ENCODE measurements at places on chromosomes 11 and 22.
A peak's percentile ranks its signal among the peaks of the same experiment; 100 is the strongest.

GRCh38 chr11:102061276-102061675, 14.0 kb downstream of the CFAP300 start:
- H3K4me1 ChIP-seq, result no peaks in the 10 kb centered on the region
- H3K27ac ChIP-seq, result no peak overlapping the region
- H3K4me3 ChIP-seq, result no peak overlapping the region
- no peaks in the 10 kb centered on the region for H3K36me3 ChIP-seq

DNA sequence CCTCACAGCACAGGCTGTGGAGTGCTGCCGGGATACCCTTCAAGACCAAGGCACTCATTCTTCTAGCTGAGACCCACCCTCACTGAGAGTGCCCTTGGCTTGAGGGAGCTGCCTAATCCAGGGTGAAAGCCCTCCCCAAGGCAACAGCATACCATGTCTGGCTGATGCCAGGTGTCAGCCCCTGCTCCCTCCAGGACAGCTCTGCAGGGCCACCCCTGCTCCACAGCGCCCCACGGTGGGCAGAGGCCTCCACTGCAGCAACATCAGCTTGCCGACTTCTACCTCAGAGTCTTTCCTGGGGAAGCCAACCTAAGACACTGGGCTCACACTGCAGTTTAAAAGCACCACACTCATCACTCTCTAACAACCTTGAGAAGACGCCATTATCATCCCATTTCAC, 29.0 kb downstream of the TTLL1 start:
- H3K36me3 ChIP-seq, result peaks cover 37% of the 10 kb centered on the region
- no peaks in the 10 kb centered on the region for H3K27me3 ChIP-seq
- H3K4me3 ChIP-seq, result no peak overlapping the region

GRCh38 chr11:14500181-14500651, 605 bp upstream of the COPB1 start:
- peaks cover 83% of the 10 kb centered on the region for H3K36me3 ChIP-seq
- peaks cover 42% of the 10 kb centered on the region for H3K4me1 ChIP-seq
- peak overlapping the region; percentile 95 for H3K4me3 ChIP-seq
- peak overlapping the region; percentile 98 for H3K27ac ChIP-seq
- no peak for DNase-seq

DNA sequence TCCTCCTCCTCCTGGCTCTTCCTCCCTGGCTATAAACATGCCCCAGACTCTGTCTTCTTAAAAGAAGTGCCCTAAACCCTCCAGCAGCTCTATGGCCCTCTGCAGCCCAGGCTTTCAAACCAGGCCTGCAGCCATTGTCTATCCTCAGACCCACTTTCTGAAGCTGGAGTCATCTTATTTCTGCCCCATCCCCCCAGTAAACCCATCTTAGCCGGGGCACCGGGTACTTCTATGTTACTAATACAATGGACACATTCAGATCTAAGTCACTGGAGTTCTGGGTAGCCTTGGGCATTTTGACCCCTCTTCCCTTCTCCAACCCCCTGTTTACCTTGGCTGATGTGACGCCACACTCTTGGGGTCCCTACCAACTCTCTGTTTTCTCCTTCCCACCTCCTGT, 29.7 kb upstream of the CACNG2 start:
- H3K27ac ChIP-seq, result no peak overlapping the region
- H3K27me3 ChIP-seq, result peaks cover 42% of the 10 kb centered on the region
- no peaks in the 10 kb centered on the region for H3K4me1 ChIP-seq
- H3K36me3 ChIP-seq, result no peaks in the 10 kb centered on the region
- DNase-seq, result no peak

- H3K4me1 ChIP-seq, result no peaks in the 10 kb centered on the region
- H3K36me3 ChIP-seq, result no peaks in the 10 kb centered on the region
- H3K4me3 ChIP-seq, result no peak overlapping the region
- H3K27ac ChIP-seq, result no peak overlapping the region
Measured at GRCh38 chr11:131754671-131755070, 384.3 kb downstream of the NTM start.

DNA sequence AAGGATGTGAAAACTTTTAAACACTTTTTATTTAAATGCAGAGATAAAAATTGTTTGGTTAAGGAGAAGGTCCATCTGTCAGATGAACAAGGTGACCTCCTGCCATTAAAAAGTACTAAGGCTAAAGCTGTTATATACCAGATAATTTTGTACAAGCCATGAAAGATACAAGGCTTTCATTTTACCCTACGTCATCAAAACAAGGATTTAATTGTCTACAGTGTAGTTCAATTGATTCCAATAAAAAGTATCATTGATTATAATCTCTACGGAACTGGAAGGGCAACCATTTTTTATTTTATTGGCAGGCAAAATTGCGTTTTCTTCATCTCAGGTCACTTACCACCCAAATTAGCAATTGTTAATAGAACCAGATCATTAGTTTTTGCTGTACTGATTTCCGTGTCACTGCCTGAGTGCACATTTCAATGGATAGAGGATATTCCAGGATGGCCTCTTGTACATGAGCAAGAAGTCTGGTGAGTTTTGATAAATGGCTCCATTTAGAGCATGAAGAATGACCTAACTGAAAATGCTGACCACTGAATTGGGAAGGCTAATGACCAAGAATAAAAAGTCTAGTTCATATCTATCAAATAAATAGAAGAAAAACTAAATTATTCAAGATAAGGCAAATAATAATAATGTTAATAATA, 564.9 kb downstream of the JRKL start:
- no peak overlapping the region for H3K27ac ChIP-seq
- H3K27me3 ChIP-seq, result no peaks in the 10 kb centered on the region
- H3K4me1 ChIP-seq, result no peaks in the 10 kb centered on the region
- no peak overlapping the region for H3K4me3 ChIP-seq
- DNase-seq, result no peak
- no peaks in the 10 kb centered on the region for H3K36me3 ChIP-seq

DNA sequence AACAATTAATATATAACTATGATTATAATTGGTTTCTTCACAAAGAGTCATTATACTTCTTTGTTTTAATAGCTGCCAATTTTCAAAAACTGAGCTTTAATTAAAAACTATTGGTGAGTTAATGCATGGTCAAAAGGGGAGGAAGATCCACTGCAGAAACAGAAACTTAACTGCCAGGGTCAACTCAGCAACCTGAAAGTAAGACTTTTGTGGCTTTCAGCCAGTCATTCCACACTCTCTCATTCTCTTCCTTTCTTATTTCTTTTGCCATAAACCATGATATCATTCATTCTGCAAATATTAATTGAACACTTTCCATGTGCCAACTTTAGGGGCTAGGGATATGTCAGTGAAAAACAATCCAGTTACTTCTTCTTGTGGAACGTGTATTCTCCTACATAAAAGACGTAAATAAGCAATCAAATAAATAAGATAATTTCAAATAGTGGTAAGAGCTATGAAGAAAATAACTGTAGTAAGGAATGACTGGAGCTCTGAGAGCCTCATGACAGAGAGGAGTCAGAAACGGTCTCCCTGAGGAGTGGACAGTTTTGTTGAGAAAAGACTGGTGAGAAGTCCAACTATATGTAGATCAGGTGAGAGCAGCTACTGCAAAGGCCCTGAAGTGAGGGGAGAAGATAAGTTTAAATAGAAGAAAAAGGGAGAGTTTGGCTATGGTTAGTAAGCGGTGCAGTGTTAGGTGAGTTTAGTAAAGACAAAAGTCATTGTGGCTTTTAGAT, 130.5 kb downstream of the GRIA4 start:
- no peaks in the 10 kb centered on the region for H3K27me3 ChIP-seq
- no peaks in the 10 kb centered on the region for H3K4me1 ChIP-seq
- no peak overlapping the region for H3K4me3 ChIP-seq
- no peak overlapping the region for H3K27ac ChIP-seq

GRCh38 chr11:119726150-119726553, 2.8 kb downstream of the NECTIN1 start:
- H3K27me3 ChIP-seq, result peaks cover 30% of the 10 kb centered on the region
- DNase-seq, result no peak
- H3K36me3 ChIP-seq, result no peaks in the 10 kb centered on the region
- H3K4me3 ChIP-seq, result no peak overlapping the region

DNA sequence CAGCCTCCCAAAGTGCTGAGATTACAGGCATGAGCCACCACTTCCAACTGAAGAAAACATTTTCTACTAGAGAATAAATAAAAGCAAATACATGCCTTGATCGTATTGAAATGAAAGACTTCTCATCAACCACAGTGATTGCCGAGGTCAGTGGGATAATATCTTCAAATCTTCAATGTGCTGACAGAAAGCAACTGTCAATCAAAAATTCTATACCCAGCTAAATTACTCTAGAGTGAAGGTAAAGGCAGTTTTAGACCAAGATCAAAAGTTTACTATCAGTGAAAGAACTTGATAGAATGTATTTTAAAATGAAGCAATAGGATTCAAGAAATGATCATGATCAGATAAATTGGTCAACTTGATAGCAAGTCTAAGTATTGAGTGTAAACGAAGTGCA, 130.6 kb downstream of the BRD1 start:
- H3K27me3 ChIP-seq, result peaks cover 8% of the 10 kb centered on the region
- no peak overlapping the region for H3K4me3 ChIP-seq
- peaks cover 5% of the 10 kb centered on the region for H3K4me1 ChIP-seq
- no peak overlapping the region for H3K27ac ChIP-seq
- DNase-seq, result no peak

DNA sequence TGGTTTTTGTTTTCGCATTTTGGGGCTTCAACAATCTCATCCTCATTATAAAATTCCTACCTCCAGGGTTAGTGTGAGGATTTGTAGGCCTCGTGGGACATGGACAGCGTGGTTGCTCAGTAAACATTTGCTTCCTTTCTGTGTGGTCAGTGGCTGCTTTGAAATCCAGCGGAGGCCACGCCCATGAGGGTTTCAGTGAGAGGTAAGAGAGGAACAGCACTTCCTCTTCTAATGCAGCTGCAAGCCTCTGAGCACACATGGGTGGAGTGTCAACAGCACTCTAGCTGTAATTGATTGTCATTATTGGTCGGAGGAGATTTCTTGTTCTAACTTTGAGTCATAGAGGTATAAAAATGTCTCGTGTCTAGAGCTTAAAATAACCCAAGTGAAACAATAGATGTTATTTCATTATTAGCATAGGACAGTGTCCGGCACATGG, 6.0 kb upstream of the ARHGAP42 start:
- peaks cover 17% of the 10 kb centered on the region for H3K4me1 ChIP-seq
- H3K27me3 ChIP-seq, result peaks cover 12% of the 10 kb centered on the region
- H3K36me3 ChIP-seq, result no peaks in the 10 kb centered on the region
- H3K4me3 ChIP-seq, result no peak overlapping the region
- H3K27ac ChIP-seq, result no peak overlapping the region

- H3K36me3 ChIP-seq, result no peaks in the 10 kb centered on the region
- no peak overlapping the region for H3K4me3 ChIP-seq
- DNase-seq, result peak; percentile 53
- peaks cover 6% of the 10 kb centered on the region for H3K4me1 ChIP-seq
- H3K27ac ChIP-seq, result no peak overlapping the region
Measured at GRCh38 chr22:38766076-38766777, 10.4 kb upstream of the SUN2 start.

- DNase-seq, result peak; percentile 98
- peak within 1 kb of the TSS; percentile 99 for H3K27ac ChIP-seq
- peaks cover 48% of the 10 kb centered on the region for H3K36me3 ChIP-seq
- no peaks in the 10 kb centered on the region for H3K27me3 ChIP-seq
- H3K4me3 ChIP-seq, result peak within 1 kb of the TSS; percentile 97
Measured at GRCh38 chr11:33161120-33162005, at the start of gene CSTF3. Gene CSTF3 (minus strand): TSS chr11:33161480. CDS start chr11:33161325, 155 bp downstream.
